ENCODE measurements at places on chromosomes 11 and 22. TPM values are rescaled to one million over a fixed set of nuclear protein-coding genes. Genes with fewer than 3 reads are reported as not detected.
A peak's percentile ranks its signal among the peaks of the same experiment; 100 is the strongest.

SLC37A2 gene
- 0.20 TPM for polyA plus RNA-seq

- DNase-seq = peak; percentile 83
Observed at GRCh38 chr11:9250139-9250582, 15.0 kb downstream of the DENND5A start.

- no peak for DNase-seq
Observed at GRCh38 chr22:37298748-37299495, 16.6 kb downstream of the CYTH4 start.

OTOG gene
- polyA plus RNA-seq = not detected

ENTHD1 gene
- polyA plus RNA-seq = 0.24 TPM

DNA sequence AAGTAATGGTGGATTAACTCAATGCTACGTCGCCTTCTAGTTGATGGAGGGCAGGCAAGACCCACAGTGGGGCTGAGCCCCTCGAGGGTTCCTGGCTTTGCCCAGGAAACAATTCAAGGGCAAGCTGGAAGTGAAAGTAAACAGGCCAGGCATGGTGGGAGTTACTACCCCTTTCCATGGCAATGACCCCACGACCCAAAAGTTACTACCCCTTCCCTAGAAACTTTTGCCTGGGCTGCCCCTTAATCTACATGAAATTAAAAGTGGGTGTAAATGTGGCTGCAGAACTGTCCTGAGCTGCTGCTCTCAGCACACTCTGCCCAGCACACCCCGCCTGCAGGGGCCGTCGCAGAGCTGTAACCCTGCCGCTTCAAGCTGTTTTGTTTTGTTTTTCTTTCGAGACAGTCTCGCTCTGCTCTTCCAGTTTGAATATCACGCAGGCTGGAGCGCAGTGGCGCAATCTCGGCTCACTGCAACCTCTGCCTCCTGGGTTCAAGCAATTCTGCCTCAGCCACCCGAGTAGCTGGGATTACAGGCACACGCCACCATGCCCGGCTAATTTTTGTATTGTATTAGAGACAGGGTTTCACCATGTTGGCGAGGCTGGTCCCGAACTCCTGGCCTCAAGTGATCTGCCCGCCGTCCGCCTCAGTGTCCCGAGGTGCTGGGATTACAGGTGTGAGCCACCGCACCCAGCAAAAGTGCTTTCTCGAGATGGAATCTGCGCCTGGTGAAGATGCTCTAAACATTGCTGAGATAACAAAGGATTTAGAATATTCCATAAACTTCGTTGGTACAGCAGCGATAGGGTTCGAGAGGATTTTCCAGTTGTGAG is 5.9 kb upstream of the RNH1 start:
- no peak for DNase-seq

GRCh38 chr11:66727282-66728037 is 1.6 kb downstream of the SPTBN2 start:
- DNase-seq = peak; percentile 29

APOL1 gene
- 14.9 TPM for polyA plus RNA-seq
